ENCODE measurements at places on chromosomes 6 and 20.

GRCh38 chr6:141594874-141595273, 537.9 kb upstream of the GJE1 start:
- H3K4me1 ChIP-seq, result no peaks in the 10 kb centered on the region
- no peak for DNase-seq
- H3K27me3 ChIP-seq, result no peaks in the 10 kb centered on the region
- H3K4me3 ChIP-seq, result no peak overlapping the region
- no peaks in the 10 kb centered on the region for H3K36me3 ChIP-seq

GRCh38 chr6:127186889-127187288, 68.4 kb downstream of the RSPO3 start:
- H3K27ac ChIP-seq, result no peak overlapping the region
- peaks cover 22% of the 10 kb centered on the region for H3K27me3 ChIP-seq
- peak; percentile 37 for DNase-seq
- no peak overlapping the region for H3K4me3 ChIP-seq

- no peak overlapping the region for H3K27ac ChIP-seq
- no peaks in the 10 kb centered on the region for H3K27me3 ChIP-seq
- no peak for DNase-seq
- H3K36me3 ChIP-seq, result no peaks in the 10 kb centered on the region
- no peaks in the 10 kb centered on the region for H3K4me1 ChIP-seq
- no peak overlapping the region for H3K4me3 ChIP-seq
These were observed 718.3 kb downstream of the KIF16B start for GRCh38 chr20:15854911-15855310.

- no peak for DNase-seq
- H3K27me3 ChIP-seq, result peaks cover 26% of the 10 kb centered on the region
- H3K36me3 ChIP-seq, result no peaks in the 10 kb centered on the region
- no peak overlapping the region for H3K4me3 ChIP-seq
These were observed 277.7 kb upstream of the QKI start for GRCh38 chr6:163136681-163137397.

DNA sequence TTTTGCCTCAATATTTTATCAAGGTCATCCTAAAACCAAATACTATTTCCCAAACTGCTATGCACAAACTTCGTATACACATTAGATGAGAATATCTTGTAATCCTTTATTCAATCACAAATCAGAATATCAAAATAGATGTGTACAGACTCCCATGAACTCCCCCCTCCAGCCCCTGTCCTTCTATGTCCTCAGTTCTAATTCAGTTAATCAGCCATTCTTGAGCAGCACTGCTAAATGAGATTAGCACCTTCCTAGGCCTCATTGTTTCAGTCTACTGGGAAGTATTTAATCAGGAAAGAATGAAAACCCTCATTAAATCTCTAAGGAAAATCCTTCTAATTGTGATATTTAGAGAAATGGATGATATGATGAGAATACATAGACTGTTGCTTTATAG, 36.6 kb downstream of the RCAN2 start:
- H3K4me3 ChIP-seq, result no peak overlapping the region
- DNase-seq, result no peak
- peaks cover 36% of the 10 kb centered on the region for H3K27me3 ChIP-seq
